ENCODE measurements at places on chromosomes 1 and 21.

GRCh38 chr1:33128781-33129180, 47.8 kb downstream of the AZIN2 start:
- H3K4me1 ChIP-seq = peaks cover 49% of the 10 kb centered on the region
- H3K27me3 ChIP-seq = no peaks in the 10 kb centered on the region
- peak overlapping the region; percentile 89 for H3K4me3 ChIP-seq
- peaks cover 18% of the 10 kb centered on the region for H3K36me3 ChIP-seq

DNA sequence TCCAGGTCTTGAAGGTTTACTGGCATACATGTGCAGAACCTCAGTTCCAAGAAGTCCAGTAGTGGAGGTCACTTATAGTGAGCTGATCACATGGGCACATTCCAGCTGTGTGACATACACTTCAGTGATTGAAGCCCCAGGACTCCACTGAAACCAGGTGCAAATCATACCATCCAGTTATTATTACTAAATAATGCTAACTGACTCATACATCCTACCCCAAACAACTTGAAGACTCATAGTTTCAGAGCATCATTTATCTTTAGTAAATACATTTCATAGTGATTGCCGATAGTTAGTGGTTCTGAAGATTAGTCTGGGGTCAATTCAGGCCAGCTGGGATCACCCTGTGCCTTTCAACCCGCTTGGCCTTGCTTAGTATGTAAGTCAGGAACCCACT, 137.9 kb upstream of the UBE2U start:
- DNase-seq = no peak
- H3K27ac ChIP-seq = no peak overlapping the region
- H3K4me3 ChIP-seq = no peak overlapping the region
- peaks cover 24% of the 10 kb centered on the region for H3K27me3 ChIP-seq

DNA sequence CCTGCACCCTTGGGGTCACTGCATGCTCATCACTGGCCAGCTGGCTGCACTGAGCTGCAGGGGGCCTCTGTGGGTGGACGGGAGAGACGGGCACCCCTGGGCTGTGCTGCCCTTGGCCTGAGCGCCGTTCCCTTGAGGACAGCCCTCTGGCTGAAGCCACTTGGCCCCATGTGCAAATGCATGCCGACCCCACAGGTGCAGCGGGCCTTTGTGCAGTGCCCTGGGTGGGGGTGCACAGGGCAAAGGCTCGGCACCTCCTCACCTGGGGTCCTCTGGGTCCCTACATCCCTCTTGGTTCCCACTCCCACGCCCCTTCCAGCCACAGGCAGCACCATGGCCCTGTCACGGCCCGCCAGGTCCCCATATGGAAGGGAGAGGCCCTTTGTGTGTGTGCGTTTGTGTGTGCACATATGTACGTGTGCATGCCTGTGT, 41.3 kb downstream of the COQ8A start:
- peaks cover 15% of the 10 kb centered on the region for H3K36me3 ChIP-seq
- H3K4me1 ChIP-seq = no peaks in the 10 kb centered on the region
- H3K4me3 ChIP-seq = no peak overlapping the region
- H3K27ac ChIP-seq = no peak overlapping the region
- no peaks in the 10 kb centered on the region for H3K27me3 ChIP-seq
- DNase-seq = no peak

DNA sequence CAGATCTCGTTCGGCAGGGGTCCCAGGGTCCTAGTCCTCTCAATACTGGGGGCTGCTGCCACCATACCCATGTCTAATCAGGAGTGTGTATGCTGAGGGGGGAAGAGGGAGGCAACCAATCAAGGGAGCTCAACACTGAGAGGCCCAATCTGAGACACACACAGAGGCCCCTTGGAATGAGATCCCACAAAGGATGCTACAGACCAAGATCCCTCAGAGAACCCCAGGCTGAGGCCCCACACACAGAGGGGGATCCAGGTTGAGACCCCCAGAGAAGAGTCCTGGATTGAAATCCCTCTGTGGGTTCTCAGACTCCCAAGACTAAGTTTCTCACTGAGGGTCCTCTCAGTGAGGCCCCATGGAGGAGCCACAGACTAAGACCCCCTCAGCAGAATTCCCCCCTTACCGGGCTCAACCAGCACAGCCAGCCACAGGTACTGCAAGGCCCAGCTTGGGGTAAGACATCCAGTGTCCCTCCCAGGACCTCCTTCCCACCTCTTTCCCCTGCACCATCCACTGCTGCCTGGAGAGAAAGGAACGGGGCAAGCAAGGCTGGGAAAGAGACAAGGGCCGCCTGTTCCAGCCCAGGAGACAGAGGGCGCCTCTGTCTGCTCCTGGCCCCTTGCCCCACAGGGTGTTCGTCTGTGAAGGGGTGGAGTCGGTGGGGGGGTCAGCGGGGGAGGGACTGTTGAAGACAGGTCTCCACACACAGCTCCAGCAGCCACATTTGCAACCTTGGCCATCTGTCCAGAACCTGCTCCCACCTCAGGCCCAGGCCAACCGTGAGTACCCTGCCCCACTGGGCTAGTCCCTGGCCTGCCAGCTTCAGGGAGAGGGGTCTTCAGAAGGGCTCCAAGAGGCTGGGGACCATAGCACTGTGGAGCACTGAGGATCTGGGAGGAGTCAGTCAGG, at the start of gene S100A1:
TSS of gene S100A1 (plus strand) at position 720 of the 912 bp plus-strand sequence. CDS start 2,088 bp downstream, outside the sequence.
- H3K4me3 ChIP-seq = no peak within 1 kb of the TSS
- peaks cover 9% of the 10 kb centered on the region for H3K36me3 ChIP-seq
- no peak for DNase-seq
- H3K27me3 ChIP-seq = no peaks in the 10 kb centered on the region

DNA sequence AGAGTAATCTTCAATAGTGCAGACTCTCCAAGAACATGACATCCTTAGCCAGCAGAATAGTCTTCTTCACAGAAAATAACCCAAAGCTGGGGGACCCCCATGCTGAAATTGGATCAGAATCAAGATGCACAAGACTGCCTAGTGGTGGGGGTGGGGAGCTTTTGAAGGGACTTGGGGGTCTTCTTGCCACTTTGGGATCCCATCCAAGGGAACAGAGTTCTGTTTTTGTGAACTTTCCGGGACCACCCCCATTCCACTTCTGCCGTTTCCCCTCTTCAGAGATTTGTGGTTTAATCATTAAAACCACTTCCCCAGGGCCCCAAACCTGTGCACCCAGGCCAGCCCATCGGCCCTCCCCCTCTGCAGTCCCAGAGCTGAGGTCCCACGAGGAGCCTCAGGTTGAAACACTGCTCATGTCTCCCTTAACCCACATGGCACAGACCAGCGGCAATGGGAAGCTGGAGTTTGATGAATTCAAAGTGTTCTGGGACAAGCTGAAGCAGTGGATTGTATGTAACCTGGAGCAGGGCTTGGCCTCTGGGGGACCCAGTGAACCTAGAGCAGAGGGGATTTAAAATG, 44.9 kb downstream of the CAPN9 start:
- no peaks in the 10 kb centered on the region for H3K36me3 ChIP-seq
- no peaks in the 10 kb centered on the region for H3K4me1 ChIP-seq

DNA sequence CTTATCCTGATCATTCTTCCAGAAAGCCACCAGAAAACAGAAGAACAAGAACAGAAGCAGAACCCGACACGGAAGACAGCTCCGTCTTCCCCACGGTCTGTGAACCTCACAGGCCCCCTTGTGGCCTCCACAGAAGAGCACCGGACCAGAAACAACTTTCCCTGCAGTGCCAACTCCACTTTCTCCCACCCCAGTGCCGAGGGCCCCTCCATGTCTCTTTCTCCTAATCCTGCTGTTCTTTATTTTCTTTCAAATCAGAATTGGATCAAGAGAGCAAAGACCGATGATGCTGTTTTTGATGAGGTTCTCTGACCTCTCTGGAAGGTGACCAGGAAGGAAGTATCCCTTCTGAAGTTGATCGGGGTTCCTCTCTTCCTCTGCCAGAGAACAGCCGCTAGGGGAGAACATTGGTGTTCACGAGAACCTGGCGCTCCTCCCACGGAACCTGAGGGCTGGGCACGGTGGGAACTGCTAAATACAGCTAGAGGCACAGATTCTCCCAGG, 58.9 kb upstream of the CTTNBP2NL start:
- H3K27me3 ChIP-seq = peaks cover 84% of the 10 kb centered on the region
- H3K4me3 ChIP-seq = peak overlapping the region; percentile 12
- peaks cover 6% of the 10 kb centered on the region for H3K4me1 ChIP-seq
- no peak overlapping the region for H3K27ac ChIP-seq

- no peak for DNase-seq
- H3K27ac ChIP-seq = no peak overlapping the region
- no peaks in the 10 kb centered on the region for H3K36me3 ChIP-seq
- H3K4me3 ChIP-seq = no peak overlapping the region
- no peaks in the 10 kb centered on the region for H3K27me3 ChIP-seq
Measured at GRCh38 chr1:80987824-80988223, 812.9 kb upstream of the ADGRL2 start.

DNA sequence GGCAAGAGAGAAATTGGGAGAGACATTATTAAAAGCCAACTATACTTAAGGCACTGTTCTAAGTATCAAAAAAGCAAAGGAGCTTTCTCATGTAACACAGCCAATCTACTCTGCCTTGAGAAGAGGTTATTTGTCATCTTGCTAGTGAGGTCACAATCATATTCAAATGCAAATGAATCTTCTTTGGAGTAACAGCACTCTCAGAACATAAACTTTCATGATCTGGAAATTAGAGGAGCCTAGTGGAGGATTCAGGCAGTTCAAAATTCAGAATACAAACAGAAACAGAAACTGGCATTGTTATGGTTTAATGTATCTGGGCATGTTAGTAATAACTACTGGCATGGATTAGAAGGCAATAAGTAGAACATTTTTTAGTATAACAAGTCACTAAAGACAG, 57.4 kb downstream of the ARID4B start:
- peaks cover 48% of the 10 kb centered on the region for H3K4me1 ChIP-seq
- H3K27ac ChIP-seq = peak overlapping the region; percentile 5
- peak overlapping the region; percentile 48 for H3K4me3 ChIP-seq

- no peaks in the 10 kb centered on the region for H3K36me3 ChIP-seq
- H3K27ac ChIP-seq = no peak overlapping the region
- no peaks in the 10 kb centered on the region for H3K27me3 ChIP-seq
- no peak overlapping the region for H3K4me3 ChIP-seq
- H3K4me1 ChIP-seq = peaks cover 8% of the 10 kb centered on the region
- DNase-seq = no peak
Measured at GRCh38 chr1:239545466-239545865, 159.1 kb downstream of the CHRM3 start.

DNA sequence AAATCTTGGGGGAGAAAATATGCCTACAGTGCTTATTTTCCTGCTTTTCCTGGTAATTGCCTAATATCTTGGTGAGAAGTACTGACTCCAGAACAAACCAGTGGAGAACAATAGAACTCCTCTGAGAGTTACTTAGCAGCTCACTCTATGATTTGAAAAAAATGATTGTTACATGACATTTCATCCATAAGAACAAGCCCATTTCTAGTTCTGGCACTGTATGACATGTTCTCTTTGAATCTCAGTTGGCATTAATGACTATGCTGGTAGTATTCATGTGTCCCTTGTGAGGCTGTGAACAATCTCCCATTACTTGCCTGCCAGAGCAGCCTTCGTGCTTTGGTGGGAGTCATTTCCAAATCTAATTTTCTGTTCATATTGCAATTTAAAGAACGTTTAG, 58.0 kb downstream of the CLIC4 start:
- no peaks in the 10 kb centered on the region for H3K27me3 ChIP-seq
- no peaks in the 10 kb centered on the region for H3K36me3 ChIP-seq
- no peaks in the 10 kb centered on the region for H3K4me1 ChIP-seq
- DNase-seq = no peak
- H3K4me3 ChIP-seq = no peak overlapping the region
- no peak overlapping the region for H3K27ac ChIP-seq

- peak overlapping the region; percentile 89 for H3K27ac ChIP-seq
- H3K36me3 ChIP-seq = peaks cover 2% of the 10 kb centered on the region
- DNase-seq = peak; percentile 4
- peak overlapping the region; percentile 15 for H3K4me3 ChIP-seq
- no peaks in the 10 kb centered on the region for H3K27me3 ChIP-seq
Measured at GRCh38 chr1:108041360-108042142, 76.6 kb upstream of the VAV3 start.

DNA sequence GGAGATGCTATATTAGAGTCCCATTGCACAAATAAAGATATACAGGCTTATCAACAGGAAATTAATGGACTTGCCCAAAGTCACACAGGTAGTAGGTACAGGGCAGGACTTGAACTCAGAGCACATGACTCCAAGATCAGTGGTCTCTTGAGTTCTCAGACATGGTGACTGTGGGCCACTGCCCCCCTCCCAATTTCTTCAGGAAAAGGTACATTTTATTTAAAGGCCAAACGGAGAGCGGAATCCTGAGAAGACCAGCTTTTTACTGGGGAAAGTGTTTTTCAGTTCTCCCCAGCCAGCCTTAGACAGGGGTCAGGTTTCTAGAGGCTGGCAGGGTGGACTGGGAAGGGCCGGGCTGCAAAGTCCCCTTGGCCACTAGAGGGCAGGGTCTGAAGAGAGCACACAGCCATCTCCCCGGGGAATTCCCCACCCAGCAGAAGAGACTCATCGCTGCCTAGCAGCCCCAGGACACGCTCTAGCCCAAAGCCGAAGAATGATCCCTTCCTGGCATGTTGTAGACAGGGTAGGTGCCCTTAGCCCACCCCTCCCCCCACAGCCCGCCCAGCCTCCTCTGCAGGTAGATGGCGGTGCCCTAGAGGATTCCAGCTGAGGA, 29.7 kb downstream of the ACP6 start:
- H3K27me3 ChIP-seq = no peaks in the 10 kb centered on the region
- H3K27ac ChIP-seq = no peak overlapping the region
- peak; percentile 71 for DNase-seq
- peaks cover 18% of the 10 kb centered on the region for H3K4me1 ChIP-seq
- peaks cover 2% of the 10 kb centered on the region for H3K36me3 ChIP-seq
- no peak overlapping the region for H3K4me3 ChIP-seq

GRCh38 chr1:58848818-58849411, 65.1 kb upstream of the JUN start:
- no peaks in the 10 kb centered on the region for H3K4me1 ChIP-seq
- no peak for DNase-seq
- H3K27me3 ChIP-seq = peaks cover 23% of the 10 kb centered on the region
- no peak overlapping the region for H3K4me3 ChIP-seq

DNA sequence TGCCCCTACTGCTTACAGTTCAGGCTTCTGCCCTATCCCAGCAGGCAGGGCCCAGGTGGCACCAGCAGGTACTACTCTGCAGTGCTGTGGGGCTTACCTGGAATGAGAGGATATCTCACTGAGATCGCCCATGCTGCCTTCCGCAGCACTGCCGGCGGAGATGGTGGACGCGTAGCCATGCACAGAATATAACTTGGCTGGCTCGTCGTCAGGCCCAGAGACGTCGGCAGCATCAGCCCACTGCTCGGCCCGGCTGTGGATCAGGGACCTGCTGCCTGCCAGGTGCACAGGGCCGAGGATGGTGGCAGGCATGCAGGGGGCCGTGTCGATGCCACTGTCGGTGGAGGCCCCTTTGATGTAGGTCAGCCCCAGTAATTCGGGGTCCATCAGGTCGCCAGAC, 190.9 kb downstream of the SIPA1L2 start:
- H3K4me1 ChIP-seq = no peaks in the 10 kb centered on the region
- no peak overlapping the region for H3K4me3 ChIP-seq
- no peak for DNase-seq
- no peaks in the 10 kb centered on the region for H3K27me3 ChIP-seq
- peaks cover 3% of the 10 kb centered on the region for H3K36me3 ChIP-seq

GRCh38 chr1:155466996-155467395, 95.6 kb downstream of the ASH1L start:
- no peak overlapping the region for H3K27ac ChIP-seq
- no peak overlapping the region for H3K4me3 ChIP-seq
- H3K36me3 ChIP-seq = peaks cover 8% of the 10 kb centered on the region
- DNase-seq = no peak
- H3K4me1 ChIP-seq = peaks cover 17% of the 10 kb centered on the region
- H3K27me3 ChIP-seq = no peaks in the 10 kb centered on the region

- no peak overlapping the region for H3K4me3 ChIP-seq
- H3K27ac ChIP-seq = no peak overlapping the region
- H3K27me3 ChIP-seq = peaks cover 26% of the 10 kb centered on the region
- DNase-seq = no peak
- no peaks in the 10 kb centered on the region for H3K36me3 ChIP-seq
Measured at GRCh38 chr1:67589519-67590233, 95.3 kb upstream of the GADD45A start.
